Mesenteric fat pad (tissue), 1 donor: ENCODE measurements at places on chromosomes 12 and 14. TPM values are rescaled to one million over a fixed set of nuclear protein-coding genes. Genes with fewer than 3 reads are reported as not detected.
A peak's percentile ranks its signal among the peaks of the same experiment; 100 is the strongest.

DNA sequence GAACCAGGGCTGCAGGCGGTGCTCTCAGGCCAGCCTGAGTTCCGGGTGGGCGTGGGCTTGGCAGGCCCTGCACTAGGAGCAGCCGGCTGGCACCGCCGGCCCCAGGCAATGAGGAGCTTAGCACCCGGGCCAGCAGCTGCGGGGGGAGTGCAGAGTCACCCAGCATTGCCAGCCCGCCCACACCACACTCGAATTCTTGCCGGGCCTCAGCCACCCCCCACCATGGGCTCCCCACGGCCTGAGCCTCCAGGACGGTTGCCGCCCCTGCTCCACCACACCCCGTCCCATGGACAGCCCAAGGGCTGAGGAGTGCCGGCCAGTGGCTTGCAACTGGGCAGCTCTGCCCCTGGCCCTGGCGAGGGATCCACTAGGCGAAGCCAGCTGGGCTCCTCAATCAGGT, 453.4 kb downstream of the TMTC2 start:
- DNase-seq = no peak

GRCh38 chr12:126807312-126807865, 1459.6 kb upstream of the TMEM132C start:
- DNase-seq = no peak

GRCh38 chr14:30849354-30849753, 25.0 kb upstream of the COCH start:
- DNase-seq = no peak

GRCh38 chr12:123924539-123924938, 48.1 kb downstream of the CCDC92 start:
- no peak for DNase-seq

GRCh38 chr12:31370531-31371255, 44.7 kb upstream of the SINHCAF start:
- DNase-seq = no peak

- no peak for DNase-seq
Measured at GRCh38 chr14:98167705-98168104, 1104.3 kb downstream of the BCL11B start.

DNA sequence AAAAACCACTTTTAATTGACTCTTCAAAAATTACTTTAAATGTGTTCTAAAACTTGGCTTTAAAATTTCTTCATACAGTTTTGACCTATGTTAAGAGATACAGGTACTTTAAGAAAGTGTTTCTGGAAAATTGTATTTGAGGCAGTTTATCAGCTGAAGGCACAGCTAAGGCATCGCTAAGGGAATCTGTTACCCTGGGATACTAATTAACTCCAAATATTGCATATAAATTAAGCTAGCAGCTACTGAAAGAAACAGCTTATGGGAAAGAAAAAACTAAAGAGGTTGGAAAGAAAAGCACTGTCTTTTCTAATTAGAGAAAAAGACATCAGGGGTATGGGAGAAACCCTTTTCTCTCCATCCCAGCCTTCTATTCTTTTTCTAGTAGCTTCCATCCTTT, 134.1 kb upstream of the SLC35F4 start:
- no peak for DNase-seq

DNA sequence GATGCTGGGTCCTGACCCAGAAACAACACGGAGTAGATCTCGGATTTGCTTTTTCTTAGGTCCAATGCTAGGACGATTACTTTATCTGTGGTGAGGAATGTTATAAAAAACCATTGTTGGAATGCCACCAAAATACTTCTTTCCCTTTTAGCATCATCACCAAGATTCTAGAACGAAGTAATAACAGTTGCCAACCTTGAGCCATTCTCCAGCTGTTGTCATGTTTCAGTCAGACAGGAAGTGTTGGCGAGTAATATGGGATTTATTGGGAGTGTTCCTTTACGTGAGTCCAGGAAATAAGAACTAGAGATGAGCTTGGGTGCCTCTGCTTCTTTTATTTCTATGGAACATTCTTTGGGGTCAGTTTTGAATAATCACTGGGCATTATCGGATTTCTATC, 892.9 kb downstream of the DIO2 start:
- DNase-seq = no peak

- no peak for DNase-seq
Measured at GRCh38 chr12:103712216-103712615, 125.1 kb downstream of the STAB2 start.

GRCh38 chr14:88229428-88229827, 93.6 kb downstream of the KCNK10 start:
- DNase-seq = no peak

GRCh38 chr12:2292560-2292959, 239.8 kb downstream of the CACNA1C start:
- DNase-seq = peak; percentile 75

GRCh38 chr12:104280717-104281458, 22.7 kb upstream of the EID3 start:
- DNase-seq = no peak

DNA sequence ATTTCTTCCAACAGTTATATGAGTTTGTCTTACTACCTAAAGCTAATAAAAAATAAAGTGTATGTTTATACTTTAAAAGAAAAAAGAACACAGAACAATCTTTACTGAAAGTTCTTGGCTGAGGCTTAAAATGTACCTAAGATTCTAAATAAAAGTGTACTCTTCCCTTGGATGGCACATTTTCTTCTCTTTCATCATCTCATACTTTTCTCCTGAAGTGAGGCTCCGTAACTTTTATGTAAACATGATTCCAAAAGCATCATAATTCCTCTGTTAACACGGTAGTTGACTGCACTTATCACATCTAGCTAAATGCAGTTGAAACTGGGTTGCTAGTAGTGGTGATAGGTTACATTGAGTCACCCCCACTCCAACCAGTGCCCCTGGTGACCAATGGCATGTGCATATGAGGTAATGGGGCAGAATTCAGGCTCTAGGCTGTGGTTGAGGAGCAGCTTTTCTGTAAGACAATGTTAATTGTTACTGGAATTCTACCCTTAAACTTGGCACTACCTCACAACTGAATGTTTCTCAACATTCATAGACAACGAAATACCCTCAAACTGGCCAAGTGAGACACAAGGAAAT, 38.4 kb downstream of the WASHC3 start:
- DNase-seq = no peak

STXBP6 gene
- total RNA-seq = 2.4 TPM
